ENCODE measurements at places on chromosomes 5 and 9. TPM values are rescaled to one million over a fixed set of nuclear protein-coding genes. Genes with fewer than 3 reads are reported as not detected.

DNA sequence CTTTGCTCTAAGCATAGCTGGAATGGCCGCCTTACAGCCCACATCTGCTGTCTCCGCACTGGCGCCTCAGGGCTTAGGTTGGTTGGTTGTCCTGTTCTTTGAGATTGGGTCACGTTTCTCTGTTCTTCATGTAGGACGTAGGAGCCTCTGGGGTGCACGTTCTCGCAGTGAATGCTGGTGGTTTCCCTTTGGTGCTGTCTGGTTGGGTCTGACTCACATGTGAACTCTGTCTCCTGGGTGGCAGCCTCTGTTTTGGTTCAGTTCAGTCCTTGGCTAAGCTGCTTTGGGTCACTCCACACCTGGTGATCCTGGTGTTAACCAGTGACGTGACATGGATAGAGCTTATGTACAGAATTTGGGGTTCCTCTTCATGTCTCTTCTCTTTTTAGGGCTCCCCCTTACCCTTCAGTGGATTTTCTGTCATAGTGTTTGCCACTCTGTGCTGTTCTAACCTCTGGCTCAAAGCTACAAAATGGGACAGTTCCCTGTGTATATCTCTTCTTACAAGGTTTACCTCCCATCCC lies 12.6 kb upstream of the LPCAT1 start:
- peak; percentile 85 for DNase-seq

GRCh38 chr5:139494256-139494655 lies 11.7 kb upstream of the STING1 start:
- no peak for DNase-seq

- DNase-seq = no peak
These were observed 21.2 kb downstream of the FTMT start for GRCh38 chr5:121872856-121873255.

GRCh38 chr5:150326707-150327106 lies 24.0 kb upstream of the ARSI start:
- DNase-seq = no peak

GRCh38 chr5:191036-191948 lies at the start of gene LRRC14B:
Gene LRRC14B, plus strand, starts transcription at chr5:191495. Its CDS starts 44 bp downstream, at chr5:191539.
- DNase-seq = no peak

GRCh38 chr5:52150501-52150900 lies 637.2 kb upstream of the ITGA1 start:
- DNase-seq = no peak

GRCh38 chr9:126794441-126794840 lies 10.4 kb upstream of the ZBTB43 start:
- DNase-seq = no peak

DNA sequence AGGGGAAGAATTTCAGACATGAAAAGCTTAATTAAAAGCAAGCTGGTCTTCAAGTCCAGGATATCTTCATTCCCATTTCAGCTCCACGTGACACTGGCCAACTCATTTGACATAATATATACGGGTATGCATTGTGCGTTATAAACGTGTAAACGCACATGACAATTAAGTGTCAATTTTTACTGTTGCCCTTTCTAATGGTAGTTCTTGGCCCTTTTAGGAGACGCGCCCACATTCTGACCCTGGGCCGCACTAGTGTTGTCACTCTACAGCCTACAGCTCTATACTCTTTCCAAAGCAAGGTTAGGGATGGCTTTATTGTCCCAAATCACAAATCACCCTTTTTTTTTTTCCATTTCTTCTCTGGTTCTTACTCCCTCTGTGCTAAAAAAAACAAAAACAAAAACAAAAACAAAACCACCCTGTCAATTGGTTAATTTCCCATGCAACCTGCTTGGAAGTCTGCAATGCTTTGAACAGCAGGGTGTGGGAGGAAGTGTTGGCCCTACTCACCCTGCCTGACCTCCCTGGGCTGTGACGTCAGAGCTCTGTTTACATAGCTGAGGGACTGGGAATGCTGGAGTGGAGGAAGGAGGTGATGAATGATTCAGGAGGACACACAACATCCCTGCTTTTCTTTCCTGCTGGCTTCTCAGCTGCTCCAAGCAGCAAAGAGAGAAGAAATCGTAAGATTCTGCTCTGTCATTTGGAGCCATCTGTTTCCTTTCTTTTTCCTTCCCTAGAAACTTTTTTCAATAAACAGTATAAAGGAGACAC lies 19.3 kb downstream of the RFK start:
- no peak for DNase-seq

- DNase-seq = no peak
These were observed 53.9 kb downstream of the ZNF474 start for GRCh38 chr5:122183098-122183787.

GRCh38 chr9:20558566-20559016 lies 63.7 kb downstream of the MLLT3 start:
- peak; percentile 47 for DNase-seq

GRCh38 chr5:142306077-142306502 lies 18.7 kb downstream of the SPRY4 start:
- no peak for DNase-seq

DNA sequence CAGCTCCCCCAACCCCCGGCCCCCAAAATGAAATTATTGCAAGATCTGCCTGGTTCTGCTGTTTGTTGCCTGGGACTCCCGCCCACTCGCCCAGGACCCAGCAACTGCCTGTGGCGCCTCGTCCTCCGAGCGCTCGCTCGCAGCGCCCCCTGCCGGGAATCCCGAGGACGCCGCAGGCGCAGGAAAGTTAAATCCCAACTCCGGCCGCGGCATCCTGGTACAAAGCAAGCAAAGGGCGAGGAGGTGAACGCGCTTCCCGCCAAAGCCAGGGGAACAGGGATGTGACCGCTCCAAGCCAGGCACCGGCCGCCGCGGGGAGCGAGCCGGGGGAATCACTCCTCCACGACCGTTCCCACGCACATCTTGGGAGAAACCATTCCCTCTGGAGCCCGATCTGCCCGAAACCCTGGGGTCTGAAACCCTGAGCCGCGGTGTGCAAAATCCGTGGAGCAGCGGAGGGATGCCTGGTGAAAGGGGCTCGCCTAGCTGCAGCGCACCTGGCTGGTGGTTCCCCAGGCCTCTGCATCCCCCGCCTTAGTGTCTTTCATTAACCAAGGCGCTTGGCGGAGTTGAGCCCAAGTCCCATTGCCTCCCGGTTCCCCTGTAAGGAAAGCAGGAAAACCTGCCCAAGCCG lies 1.3 kb downstream of the SEMA5A start:
- DNase-seq = no peak

- no peak for DNase-seq
These were observed 527.5 kb upstream of the ST8SIA4 start for GRCh38 chr5:101430551-101430950.

- DNase-seq = peak; percentile 33
These were observed 62.9 kb upstream of the SIMC1 start for GRCh38 chr5:176175101-176175852.

Gene NIPAL4
- total RNA-seq = 0.37 TPM

Gene PPP3R2
- total RNA-seq = not detected

Gene C7
- total RNA-seq = not detected

Gene PCDHB11
- not detected for total RNA-seq

Gene POU4F3
- 0.20 TPM for total RNA-seq

Gene C8G
- total RNA-seq = 1.7 TPM

Gene HTR4
- not detected for total RNA-seq

Gene TAF1L
- not detected for total RNA-seq

Gene PCDHGB7
- total RNA-seq = not detected

Gene UNC13B
- 0.94 TPM for total RNA-seq

Gene SLC6A19
- total RNA-seq = not detected

Gene ANKRD34B
- total RNA-seq = not detected
